Activated T-helper 17 cell treated with anti-CD3 and anti-CD28 coated beads, Interleukin-2, amount 50 U/mL, for 72 hours (primary cell): ENCODE measurements at places on chromosomes 3 and 15. TPM values are rescaled to one million over a fixed set of nuclear protein-coding genes. Genes with fewer than 3 reads are reported as not detected.

Gene GPR156
- not detected for total RNA-seq

Gene RTP1
- not detected for total RNA-seq

Gene INSYN1
- not detected for total RNA-seq

Gene AADACL2
- not detected for total RNA-seq

Gene IL17RE
- 5.9 TPM for total RNA-seq

Gene MYD88
- 57.0 TPM for total RNA-seq

Gene RNU5B-1
- 14.1 TPM for total RNA-seq

Gene CACNA1D
- total RNA-seq, result 1.5 TPM

Gene RCCD1
- total RNA-seq, result 31.9 TPM

Gene GHRL
- total RNA-seq, result 0.58 TPM

GRCh38 chr15:65828585-65828984 lies 36.5 kb upstream of the DENND4A start:
- ATAC-seq, result peak; percentile 68

DNA sequence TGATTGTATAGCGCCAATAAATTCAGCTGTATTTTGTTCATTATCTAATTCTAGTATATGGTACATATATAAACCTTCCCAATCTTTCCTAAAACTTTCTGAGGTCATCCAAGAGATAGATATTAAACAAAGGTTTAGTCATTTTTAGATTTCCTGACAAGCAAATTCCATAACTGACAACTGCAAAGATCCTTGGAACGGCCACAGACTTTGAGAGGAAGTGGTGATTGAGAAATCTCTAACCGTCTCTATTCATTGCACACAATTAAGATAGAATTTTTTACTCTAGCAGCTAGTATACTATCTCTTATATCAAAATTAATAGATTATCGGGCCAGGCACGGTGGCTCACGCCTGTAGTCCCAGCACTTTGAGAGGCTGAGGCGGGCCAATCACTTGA lies 4.7 kb downstream of the CSNK1G1 start:
- ATAC-seq, result no peak

GRCh38 chr3:133268726-133269134 lies 131.1 kb upstream of the BFSP2 start:
- ATAC-seq, result no peak

DNA sequence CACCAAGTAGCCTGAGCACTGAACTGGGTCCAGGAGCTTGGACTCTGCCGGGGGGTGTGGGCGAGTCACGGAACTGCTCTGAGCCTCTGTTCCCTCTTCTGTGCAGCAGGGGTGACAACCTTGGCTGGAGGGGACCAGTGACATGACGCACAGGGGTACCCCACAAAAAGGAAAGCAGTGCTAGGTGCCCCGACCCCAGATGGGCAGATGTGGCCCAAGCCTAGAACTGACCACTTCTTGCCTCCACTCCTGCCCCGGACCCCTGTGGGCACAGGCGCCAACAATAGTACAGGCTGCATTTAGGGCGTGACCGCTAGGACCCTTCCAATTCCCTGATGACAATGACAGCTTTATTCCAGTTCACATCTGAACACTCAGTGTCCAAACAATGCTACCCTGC lies 255.9 kb upstream of the LYSMD4 start:
- ATAC-seq, result no peak

GRCh38 chr3:124780761-124781475 lies 50.7 kb downstream of the UMPS start:
- no peak for ATAC-seq

DNA sequence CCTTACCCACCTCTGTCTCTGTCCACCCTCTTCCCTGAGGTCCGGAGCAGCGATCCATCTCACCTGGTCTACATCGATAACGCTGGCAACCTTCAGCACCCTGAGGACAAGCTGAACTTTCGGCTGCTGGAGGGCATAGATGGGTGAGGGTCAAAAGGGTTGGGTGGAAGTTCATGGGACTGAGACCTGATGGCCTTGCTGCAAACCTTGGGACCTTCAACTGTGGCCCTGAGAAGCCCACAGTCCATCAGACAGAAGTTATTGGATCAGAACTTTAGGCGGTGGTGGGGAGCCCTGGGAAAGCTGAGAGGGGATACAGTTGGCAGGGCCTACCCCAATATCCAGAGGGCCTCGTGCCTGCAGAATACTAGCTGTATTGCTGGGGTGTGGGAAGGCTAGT lies 50.5 kb downstream of the POMGNT2 start:
- no peak for ATAC-seq

DNA sequence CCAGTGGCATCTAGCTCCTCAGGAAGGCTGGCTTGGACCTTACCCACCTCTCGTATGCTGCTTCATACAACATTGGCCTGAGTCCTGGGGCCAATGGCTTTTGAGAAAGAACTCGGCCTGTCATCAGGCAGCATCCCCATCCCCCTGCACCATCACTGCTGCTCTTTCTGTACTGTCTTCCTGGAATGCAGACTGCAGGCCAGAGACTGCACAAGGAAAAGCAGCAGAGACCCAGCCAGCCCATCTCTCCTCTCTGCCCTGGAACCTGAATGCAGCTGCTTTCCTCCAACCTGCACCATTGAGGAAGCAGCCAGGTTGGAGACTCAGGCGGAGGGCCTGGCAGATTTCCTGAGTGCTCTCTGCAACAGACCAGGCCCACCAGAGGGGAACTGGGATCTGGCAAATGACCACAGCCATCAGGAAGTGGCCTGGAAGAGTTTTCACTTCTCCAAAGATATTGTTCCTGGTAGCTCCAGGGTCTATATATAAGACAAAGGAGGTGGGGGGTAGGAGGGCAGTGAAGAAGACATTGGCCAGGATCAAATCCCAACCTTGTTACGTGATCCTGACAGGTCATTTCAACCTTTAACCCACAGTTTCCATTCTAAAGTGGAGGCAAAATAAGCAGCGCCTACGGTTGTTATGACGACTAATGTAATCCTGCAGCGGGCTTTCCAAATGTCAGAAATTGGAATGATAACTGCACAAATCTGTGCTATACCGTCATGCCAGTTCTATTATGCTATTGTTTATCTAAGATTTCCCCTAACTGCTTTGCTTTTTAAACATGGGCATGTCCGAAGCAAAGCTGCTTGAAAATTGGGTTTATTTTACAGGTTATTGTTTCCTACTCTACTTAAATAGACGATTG lies 24.4 kb upstream of the RAB7A start:
- ATAC-seq, result no peak

- ATAC-seq, result no peak
Observed at GRCh38 chr3:131047582-131047981, 20.9 kb downstream of the NEK11 start.

- peak; percentile 30 for ATAC-seq
Observed at GRCh38 chr15:51240066-51240465, 98.3 kb downstream of the CYP19A1 start.

- ATAC-seq, result no peak
Observed at GRCh38 chr3:67692621-67693020, 38.2 kb upstream of the SUCLG2 start.

GRCh38 chr3:175150812-175151401 lies 291.8 kb downstream of the NAALADL2 start:
- ATAC-seq, result no peak

GRCh38 chr15:46617507-46617906 lies 982.7 kb downstream of the SQOR start:
- ATAC-seq, result no peak

DNA sequence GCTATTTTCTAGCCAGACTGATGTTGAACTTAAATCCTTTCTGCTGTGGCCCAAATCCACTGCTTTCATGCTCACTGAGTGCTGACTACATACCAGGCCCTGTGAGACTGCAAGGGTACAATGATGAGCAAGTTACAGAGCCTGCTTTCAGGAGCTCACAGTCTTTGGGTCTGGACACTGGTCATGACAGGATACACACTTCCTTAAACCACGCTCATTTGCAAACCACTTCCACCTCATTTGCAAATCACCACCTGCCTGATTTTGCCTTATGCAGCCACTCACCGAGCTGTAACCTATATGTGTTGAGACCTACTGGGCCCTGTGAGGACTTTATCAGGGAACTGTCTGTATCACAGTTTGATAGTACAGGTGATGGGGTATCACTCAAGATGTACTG lies 50.2 kb upstream of the LRRC58 start:
- ATAC-seq, result no peak

DNA sequence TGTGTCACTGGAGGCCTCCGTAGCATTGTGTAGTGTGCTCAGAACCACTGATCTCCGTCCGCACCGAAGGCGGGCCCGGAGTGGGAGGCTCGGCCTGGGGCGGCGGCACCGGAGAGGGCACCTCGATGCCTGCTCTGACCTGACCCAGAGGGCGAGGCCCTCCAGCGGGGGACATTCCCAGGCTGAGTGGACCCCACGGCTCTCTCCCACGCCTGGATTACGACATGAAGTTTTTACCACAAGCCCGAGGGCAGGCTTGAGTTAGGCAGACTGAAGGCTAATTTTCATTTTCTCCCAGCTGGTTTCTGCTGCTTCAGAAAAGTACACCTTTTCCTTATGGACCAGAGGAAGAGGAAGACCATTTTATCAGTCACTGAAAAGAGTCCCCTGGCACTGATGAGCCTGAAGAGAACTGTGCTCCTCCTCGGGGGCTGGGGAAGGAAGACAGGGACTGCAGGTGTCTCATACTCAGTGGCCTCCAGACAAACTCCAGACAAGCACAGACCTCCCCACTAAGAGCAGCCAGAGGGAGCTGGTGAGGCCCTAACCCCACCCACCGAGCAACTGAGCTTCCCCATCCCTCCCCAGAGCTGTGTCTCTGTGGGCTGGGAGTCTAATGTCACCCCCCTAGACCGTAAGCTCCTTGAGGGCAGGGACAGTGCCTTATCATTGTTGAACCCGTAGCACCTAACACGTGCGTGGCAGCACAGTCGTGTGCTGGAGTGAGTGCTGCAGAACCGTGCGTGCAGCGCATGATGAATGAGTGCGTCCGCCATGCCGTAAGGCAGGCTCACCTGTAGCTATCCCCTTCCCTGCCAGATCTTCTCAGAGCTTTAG lies 74.5 kb upstream of the BLM start:
- ATAC-seq, result no peak

DNA sequence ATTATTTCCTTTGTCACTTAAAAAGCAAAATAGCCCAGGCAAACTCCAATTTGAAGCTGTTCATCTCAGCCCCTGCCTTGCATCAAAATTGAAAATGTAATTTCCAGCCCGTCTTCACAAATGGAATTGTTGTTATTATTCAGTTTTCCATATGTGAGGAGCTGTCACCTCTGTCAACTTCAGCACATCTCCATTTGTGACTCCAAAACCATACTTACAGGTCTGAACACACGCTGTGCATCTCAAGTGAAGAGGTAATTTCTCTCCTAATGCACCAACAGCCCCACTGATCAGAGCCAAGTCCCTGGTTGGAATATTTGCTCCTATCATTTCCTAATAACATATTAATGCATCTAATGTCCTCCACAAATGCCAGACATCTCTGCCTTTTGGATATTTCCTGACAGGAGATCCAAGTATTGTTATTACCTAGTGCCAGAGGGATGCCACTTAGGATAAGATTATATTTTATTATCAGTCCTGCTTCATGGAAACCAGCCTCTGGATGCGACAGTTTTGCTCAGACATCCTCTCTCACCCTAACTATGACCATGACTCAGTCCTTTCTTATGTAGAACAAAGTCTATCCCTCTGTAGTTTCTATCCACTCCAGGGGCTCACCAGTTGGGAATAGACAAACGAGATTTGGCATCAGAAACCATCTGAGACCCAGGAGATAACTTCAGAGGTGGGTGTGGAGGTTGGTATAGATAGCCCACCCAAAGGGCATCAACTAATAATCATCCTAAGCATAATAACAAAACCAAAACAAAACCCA lies 379.8 kb downstream of the VPS13C start:
- ATAC-seq, result no peak

- ATAC-seq, result no peak
Observed at GRCh38 chr3:173770011-173770410, 372.5 kb downstream of the NLGN1 start.

- no peak for ATAC-seq
Observed at GRCh38 chr3:70919661-70920060, 607.2 kb upstream of the MDFIC2 start.

DNA sequence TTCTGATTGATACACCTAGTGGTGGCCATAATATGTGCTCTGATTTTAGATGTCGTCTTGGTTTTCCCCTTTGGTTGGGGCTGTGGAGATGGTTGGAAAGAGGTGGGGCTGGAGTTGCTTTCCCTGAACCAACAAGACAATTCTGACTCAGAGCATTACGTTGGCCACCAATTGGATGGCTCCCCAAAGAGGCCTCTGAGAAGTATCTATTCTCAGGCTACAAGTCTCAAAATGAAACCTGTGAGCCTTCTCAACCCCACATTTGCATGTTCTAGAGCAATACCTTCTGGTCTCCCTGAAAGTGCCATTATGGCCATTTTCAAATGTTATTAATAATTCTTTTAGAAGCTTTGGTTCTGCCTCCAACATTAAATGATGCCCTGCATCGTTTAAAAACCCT lies 188.4 kb upstream of the WNT5A start:
- peak; percentile 68 for ATAC-seq

DNA sequence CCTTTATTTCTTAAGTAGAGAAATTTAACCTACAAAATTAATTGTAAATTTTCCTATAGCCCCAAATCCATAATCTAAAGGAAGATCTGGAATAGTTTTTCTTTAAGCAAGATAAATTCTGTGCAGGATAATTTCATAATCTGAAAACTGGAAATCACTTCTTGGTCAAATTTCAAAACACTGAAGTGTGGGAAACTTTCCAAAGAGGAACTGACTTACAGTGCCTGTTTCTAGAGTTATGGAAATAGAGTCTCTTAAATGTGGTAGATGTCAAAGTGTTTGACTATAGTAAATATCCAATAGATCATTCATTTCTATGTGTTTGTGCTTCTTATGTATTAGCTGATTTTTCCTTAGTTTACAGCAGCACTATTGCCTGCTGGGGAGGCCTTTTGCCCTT lies 1.6 kb upstream of the P2RY13 start:
- ATAC-seq, result no peak

- ATAC-seq, result no peak
Observed at GRCh38 chr3:143483214-143483613, 363.6 kb downstream of the CHST2 start.

DNA sequence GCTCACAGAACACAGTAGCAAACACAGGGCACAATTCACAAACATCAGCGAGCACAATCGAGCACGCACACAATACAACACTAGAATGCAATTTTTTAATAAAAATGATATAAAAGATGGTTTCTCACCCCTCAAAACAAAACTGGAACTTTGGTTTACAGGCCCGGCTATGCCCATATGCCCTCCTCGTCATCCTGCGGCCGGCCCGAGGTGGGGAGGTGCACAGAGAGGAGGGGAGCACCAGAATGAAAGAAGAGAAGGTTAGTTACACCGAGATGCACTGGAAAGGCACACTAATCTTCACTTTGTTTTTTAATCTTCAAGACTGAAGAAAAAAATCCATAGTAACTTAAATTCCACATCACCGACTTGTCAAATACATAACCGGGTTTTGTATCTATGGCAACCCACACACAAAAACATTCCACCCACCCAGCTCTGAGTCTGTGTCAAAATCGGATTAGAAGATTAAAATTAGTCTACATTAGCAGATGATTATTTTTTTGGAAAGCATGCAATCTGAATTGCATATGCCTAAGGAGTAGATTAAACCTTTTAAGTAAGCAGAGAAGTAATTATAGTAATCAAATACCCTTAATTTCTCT lies 196.7 kb upstream of the WNT5A start:
- no peak for ATAC-seq

- no peak for ATAC-seq
Observed at GRCh38 chr3:119630128-119630879, 30.1 kb downstream of the POPDC2 start.

- ATAC-seq, result no peak
Observed at GRCh38 chr15:61227269-61227949, 1.7 kb downstream of the RORA start.
